ENCODE measurements at places on chromosomes 13 and 19.

DNA sequence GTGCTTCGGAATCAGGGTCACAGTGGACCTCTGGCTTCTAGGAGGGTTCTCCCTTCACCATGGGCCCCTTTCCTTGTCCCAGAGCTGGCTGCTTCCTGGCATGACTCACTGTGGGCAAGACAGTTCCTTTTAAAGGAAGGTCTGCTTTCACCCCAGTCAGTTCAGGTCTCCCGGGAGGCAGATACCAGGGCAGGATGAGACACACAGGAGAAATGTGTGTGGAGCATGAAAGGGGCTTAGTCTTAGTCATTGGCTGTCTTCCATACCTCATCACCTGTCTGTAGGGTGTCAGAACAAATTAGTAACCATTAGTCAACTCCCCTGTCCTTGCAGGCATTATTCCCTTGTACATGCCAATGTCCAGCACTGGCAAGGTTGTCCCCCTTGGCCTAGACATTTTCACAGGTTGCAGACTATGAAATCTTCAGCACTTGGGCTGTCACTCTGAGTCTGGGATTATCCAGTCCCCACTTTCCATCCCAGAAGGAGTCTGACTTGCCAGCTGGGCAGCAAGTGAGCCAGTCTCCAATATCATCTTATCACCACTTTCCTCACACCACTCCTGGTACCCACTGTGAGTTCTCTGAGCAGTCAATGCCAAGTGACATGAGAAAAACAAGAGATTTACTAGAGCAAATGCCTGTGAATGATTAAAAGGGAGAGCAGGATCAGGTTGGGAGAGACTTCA is 76.8 kb upstream of the MEDAG start:
- DNase-seq, result no peak

DNA sequence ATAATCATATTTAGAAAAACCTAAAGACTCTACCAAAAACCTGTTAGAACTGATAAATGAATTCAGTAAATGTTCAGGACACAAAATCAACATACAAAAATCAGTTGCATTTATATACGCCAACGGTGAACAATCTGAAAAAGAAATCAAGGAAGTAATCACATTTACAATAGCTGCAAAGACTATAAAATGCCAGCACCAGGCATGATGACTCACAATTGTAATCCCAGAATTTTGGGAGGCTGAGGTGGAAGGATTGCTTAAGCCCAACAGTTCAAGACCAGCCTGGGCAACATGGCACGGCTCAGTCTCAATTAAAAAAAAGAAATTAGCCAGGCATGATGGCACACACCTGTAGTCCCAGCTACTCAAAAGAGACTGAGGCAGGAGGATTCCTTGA is 7.0 kb downstream of the ZNF562 start:
- no peak for DNase-seq

- DNase-seq, result peak; percentile 22
These were observed 8.8 kb downstream of the YIPF2 start for GRCh38 chr19:10919352-10920287.

- DNase-seq, result no peak
These were observed 247.3 kb upstream of the SOX21 start for GRCh38 chr13:94959626-94960025.

DNA sequence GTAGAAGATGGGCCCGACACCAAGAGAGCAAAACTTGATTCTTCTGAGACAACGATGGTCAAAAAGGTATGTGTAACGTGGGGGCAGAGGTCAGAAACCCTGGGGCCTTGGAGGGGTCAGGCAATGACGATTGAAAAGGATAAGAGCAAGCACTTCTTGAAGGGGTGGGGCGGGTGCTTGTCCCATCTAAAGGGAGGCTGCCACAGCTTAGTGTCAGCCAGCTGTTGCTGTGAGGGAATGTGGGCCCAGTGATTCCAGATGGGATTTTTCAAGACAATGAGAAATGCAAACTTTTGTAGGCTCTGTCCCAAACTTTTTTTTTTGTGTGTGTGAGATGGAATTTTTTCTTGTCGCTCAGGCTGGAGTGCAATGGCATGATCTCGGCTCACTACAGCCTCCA is 24.5 kb downstream of the SAE1 start:
- no peak for DNase-seq

GRCh38 chr19:37973666-37974065 is 66.7 kb downstream of the SIPA1L3 start:
- DNase-seq, result no peak
